ENCODE measurements at places on chromosomes 13 and 19.
A peak's percentile ranks its signal among the peaks of the same experiment; 100 is the strongest.

DNA sequence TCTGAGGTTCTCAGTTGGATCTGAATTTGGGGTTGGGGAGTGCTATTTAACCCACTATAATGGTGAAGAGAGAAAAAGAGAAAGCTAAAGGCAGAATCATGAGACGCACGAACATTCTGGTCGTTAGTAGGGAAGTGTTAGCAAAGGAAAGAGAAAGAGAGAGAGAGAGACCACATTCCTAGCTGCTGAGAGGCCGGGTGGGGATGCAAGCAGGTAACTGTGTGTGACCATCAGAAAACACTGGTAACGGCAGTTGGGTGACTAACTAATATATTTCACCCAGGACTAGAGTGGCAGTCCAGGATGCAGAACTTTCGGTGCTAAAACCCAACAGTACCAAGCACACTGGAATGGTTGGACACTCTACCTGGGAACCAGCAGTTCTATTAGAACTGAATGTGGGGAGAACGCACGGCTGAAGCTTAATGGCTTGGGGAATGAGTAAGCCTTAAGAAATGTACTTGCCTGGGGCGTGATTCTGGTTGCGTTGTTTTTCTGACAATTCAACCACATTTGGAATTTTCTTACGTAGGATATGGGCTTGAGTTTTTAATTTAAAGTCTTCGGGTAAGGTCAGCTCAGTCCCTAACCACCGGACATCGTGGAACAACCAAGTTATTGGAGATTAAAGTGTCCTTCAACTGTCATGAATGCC, 130.2 kb downstream of the DNAJC15 start:
- H3K36me3 ChIP-seq, result no peaks in the 10 kb centered on the region
- no peak overlapping the region for H3K4me3 ChIP-seq
- no peak for DNase-seq
- H3K4me1 ChIP-seq, result no peaks in the 10 kb centered on the region
- H3K27me3 ChIP-seq, result no peaks in the 10 kb centered on the region

DNA sequence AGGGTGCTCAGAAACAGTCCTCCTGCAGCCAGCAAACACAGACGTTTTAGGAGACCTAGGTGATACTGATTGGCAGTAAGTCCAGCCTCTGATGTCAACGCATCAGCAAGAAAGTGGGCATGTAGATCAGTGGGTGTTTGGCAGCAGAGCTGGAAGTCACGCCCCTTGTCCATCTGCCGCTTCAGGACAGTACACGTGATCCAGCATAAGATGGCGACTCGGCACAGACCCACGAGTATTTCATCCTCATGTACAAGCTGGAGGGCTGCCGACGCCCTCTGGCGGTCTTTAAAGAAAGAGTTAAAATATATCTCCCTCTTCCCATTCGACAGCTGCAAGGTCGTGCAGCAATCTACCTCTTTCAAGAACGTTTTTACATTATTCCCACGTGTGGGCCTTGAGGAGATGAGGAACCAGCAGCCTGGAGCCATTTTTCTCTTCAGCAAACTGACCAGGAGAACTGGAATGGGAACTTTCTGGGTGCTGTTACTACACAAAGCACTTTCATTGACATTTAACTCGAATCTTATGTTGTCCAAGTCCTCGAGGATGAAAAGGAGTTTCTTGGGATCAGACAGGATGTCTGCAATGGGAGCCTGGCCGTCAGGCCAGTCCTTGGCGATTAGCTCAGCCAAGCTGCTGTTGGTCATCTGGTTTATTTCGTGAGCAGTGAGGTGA, 22.3 kb downstream of the NLRP11 start:
- H3K36me3 ChIP-seq, result no peaks in the 10 kb centered on the region
- no peak overlapping the region for H3K4me3 ChIP-seq
- no peak overlapping the region for H3K27ac ChIP-seq
- no peaks in the 10 kb centered on the region for H3K4me1 ChIP-seq
- no peak for DNase-seq

GRCh38 chr19:17766543-17767131, 15.4 kb downstream of the FCHO1 start:
- no peak overlapping the region for H3K4me3 ChIP-seq
- peaks cover 12% of the 10 kb centered on the region for H3K4me1 ChIP-seq
- no peaks in the 10 kb centered on the region for H3K27me3 ChIP-seq

DNA sequence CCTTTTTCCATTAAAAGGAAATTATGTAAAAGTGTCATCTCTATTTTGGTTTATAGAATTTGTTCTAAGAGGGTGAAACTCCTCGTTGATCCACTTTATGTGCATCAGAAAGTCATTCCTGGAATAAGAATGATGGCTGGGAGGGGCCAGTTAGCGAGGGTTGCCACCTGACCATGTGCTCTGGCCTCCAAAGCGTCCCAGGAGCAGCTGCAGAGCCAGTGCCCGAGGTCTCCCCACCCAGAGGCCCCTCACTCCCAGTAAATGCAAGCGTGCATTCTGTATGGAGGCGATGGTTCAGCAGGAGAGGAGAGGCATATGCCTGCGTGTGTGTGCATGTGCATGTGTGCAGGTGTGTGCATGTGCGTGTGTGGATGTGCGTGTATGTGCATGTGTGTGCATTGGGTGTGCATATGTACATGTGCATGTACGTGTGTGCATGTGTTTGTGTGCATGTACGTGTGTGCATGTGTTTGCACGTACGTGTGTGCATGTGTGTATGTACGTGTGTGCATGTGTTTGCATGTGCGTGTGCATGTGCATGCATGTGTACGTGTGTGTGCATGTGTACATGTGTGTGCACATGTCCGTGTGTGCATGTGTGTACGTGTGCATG, 345.8 kb downstream of the TEX29 start:
- H3K27ac ChIP-seq, result no peak overlapping the region
- H3K4me3 ChIP-seq, result no peak overlapping the region
- H3K36me3 ChIP-seq, result no peaks in the 10 kb centered on the region
- no peaks in the 10 kb centered on the region for H3K27me3 ChIP-seq
- peak; percentile 28 for DNase-seq
